Activated CD4-positive, alpha-beta memory T cell treated with anti-CD3 and anti-CD28 coated beads for 36 hours (primary cell): ENCODE measurements at places on chromosomes 11 and 22. TPM values are rescaled to one million over a fixed set of nuclear protein-coding genes. Genes with fewer than 3 reads are reported as not detected.

GRCh38 chr11:95711162-95711944 is 78.2 kb downstream of the FAM76B start:
- peak; percentile 27 for DNase-seq

DNA sequence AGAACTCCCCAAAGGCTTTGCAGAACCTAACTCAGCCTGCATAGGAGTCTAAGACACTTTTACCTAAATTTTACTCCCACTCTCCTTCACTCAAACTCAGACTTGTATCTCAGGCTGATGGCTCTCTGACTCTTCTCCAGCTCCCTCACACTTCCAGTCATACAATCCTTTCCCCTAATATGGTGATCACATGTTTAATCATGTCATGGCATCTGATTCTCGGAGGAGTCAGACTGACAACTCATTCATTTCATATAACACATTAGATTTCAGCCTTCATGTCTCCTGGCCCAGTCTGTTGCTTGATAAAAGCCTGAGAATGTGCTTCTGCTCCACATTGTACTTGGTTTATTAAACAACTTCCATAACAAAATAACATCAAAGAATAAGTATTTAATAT is 1503.9 kb upstream of the TENM4 start:
- no peak for DNase-seq

DNA sequence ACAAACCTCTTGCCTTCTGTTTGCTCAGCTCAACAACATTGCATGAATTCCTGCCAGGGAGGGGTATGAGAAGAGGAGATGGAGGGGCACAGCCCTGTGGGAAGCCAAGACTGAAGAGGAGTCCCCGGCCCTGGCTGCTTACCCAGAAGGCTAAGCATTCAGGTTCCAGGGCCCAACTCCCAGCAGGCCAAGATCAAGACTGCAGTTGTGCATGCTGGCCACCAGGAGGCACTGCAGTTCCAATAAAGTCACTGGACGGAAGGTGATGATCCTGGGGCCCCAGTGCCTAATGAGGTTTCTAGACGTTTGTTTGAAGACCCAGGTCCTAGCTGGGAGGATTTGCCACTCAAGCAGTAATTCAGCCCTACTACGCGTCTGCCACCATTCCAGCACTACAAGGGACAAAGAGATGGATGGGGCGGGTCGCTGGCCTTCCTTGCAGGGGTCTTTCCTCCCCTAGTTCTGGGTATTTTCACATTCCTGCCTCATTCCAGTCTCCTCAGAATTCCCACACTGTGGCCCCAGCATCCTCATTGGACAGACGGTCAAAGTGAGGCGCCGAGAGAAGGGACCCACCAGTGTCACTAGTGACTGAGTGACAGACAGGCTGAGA is 23.6 kb downstream of the ALX4 start:
- DNase-seq = peak; percentile 76

DNA sequence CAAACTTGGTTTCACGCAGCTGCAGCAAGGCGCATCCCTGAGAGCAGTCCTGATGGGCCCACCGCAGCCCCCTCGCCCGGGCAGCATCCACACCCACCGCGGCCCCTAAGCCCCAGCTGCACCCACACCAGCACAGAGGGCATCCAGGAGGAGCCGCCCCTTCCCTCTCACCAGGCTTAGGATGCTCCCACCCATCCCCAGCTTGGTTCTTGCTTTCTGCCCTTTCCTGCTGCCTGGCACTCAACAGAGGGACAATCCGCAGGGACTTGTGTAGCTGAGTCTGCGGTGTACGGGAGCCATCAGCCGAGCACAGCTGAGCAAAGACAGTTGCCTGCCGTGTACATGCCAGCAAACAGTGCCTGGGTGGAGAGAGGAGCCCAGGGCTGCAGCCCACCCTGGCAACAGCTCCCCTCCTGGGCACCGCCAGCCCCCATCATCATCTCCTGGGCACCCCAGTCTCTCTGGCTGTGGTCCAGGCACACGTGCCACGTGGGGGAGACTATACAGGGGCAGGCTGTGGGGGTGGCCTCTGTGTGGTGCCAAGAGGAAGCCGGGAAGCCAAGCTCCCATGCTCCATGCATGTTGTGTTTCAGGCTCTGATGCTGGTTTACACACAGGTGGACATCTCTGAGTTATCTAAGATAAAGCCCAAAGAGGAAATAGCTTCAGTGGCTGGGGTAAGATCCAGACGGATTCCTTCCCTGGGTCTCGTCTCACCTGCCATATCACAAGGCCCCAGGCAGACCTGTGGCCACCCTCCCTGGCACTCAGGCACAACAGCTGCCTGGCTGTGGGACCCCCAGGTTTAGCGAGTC is 36.0 kb upstream of the GNB1L start:
- no peak for DNase-seq

GRCh38 chr11:113951537-113951936 is 23.4 kb upstream of the HTR3A start:
- no peak for DNase-seq

DNA sequence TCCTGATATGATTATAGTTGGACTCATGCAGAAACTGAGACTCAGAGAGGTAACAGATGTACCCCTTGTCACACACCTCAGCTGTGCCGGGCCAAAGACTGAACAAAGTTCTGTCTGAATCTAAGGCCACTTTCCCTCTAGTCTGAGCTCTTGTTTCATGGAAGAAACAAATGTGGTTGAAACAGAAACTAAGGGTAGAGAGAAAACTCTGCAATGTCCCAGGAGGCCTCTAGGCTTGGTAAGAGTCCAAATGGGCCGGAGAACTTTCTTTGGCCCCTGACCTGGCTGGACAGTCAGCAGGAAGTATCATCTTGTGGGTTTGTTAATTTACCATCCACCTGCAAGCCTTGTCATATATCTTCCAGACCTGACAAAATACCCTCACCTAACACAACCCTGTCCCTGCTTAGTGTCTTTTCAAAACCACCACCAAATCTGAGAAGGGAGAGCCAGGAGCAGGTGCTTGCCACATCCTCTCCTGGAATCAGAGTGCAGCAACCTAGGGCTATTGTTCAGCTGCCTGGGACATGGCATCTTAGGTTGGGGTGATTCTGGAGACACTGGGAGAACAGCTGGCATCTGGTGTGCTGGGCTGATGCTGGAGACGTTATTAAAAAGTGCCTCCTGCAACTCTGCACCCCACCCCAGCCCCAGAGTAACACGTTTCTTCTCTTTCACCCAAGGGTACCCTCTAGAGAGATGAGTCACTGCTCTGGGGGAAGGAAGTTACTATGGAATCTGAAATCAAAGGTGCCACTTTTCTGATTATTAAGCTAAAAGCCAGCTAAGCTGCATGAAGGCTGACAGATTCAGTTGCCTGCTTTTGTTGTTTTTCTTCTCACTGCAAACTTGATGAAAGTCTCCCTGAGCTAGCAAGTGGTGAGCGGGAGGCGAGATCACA is 126.3 kb upstream of the TIMP3 start:
- DNase-seq = no peak

- DNase-seq = no peak
These were observed 1405.6 kb upstream of the TENM4 start for GRCh38 chr11:80846442-80846841.

GRCh38 chr11:47158242-47158641 is 18.4 kb downstream of the ARFGAP2 start:
- DNase-seq = no peak

DNA sequence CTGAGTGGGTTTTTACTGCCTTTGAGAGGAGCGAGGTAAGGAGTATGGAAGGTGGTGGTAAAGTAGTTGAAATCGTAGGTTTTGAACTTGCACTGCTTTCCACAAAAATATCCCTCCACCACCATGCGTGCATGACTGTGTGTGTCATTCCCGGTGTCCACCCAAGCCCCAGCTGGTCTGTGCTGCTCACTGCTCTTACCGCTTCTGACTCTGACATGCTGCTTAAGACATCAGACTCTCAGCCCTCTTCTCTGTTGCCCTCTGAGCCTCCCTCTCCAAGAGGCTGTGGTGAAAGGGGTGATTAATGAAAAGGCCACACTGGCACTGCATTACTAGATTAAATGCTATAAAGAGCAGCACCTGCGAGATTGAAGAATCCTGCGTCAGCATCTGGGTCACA is 128.7 kb downstream of the SPATA19 start:
- no peak for DNase-seq

GRCh38 chr11:12842933-12843636 is 166.0 kb upstream of the RASSF10 start:
- DNase-seq = no peak

GRCh38 chr22:47355776-47356510 is 593.5 kb downstream of the TBC1D22A start:
- DNase-seq = no peak

GRCh38 chr11:134794192-134794591 is 382.1 kb upstream of the B3GAT1 start:
- DNase-seq = no peak

GRCh38 chr11:70556884-70557741 is 158.8 kb downstream of the CTTN start:
- DNase-seq = no peak

GRCh38 chr11:109898592-109898991 is 194.6 kb upstream of the ZC3H12C start:
- DNase-seq = no peak

- DNase-seq = peak; percentile 36
These were observed 18.0 kb downstream of the DERL3 start for GRCh38 chr22:23820748-23821211.

GRCh38 chr22:42959576-42960509 is 55.1 kb downstream of the PACSIN2 start:
- no peak for DNase-seq

GRCh38 chr11:61545341-61545740 is 35.5 kb downstream of the SYT7 start:
- no peak for DNase-seq

DNA sequence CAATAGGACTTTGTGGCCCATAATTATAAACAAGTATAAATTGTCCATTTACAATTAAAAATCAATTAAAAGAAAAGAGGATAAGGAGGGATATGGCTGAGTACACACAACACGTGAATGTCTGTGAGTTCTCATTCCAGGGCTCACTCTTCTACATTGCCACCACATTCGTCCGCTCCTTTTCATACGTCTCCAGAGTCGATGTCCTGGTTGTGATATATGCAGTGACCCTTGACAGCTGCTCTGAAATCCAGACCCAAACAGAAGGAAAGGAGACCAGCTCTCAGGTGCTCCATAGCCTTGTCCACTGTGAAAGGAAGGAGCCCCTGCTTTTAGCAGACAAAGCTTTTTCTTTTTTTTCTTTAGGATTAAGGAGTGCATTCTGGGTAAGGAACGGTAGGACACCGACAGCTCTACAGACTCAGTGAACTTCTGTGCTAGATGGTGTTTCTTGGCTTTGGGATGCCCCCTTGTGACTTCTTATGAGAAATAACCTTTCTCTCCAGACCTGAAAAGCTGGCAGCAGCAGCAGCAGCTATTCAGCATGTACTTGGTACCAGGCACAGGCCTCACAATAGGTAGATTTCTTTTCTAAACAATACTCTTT is 19.7 kb upstream of the DNAJB13 start:
- DNase-seq = peak; percentile 13

- peak; percentile 68 for DNase-seq
These were observed 1.0 kb upstream of the RELA start for GRCh38 chr11:65663639-65664200.

GRCh38 chr22:25361899-25362214 is 142.4 kb downstream of the CRYBB2 start:
- DNase-seq = no peak

The SMC1B gene
- total RNA-seq = 1.1 TPM

The LRP4 gene
- total RNA-seq = not detected

The TMA7B gene
- total RNA-seq = 0.86 TPM

The CD3D gene
- total RNA-seq = 346 TPM

The CASP5 gene
- total RNA-seq = not detected

The RFPL2 gene
- total RNA-seq = 0.53 TPM

The CHID1 gene
- 61.5 TPM for total RNA-seq

The RRP8 gene
- 34.9 TPM for total RNA-seq

The NNMT gene
- not detected for total RNA-seq

The SMTNL1 gene
- not detected for total RNA-seq

The BTBD18 gene
- not detected for total RNA-seq

The C22orf15 gene
- total RNA-seq = 0.90 TPM
